ENCODE measurements at places on chromosomes 11 and 22. TPM values are rescaled to one million over a fixed set of nuclear protein-coding genes. Genes with fewer than 3 reads are reported as not detected.
A peak's percentile ranks its signal among the peaks of the same experiment; 100 is the strongest.

The ACCS gene
- 32.2 TPM for total RNA-seq

The MMP11 gene
- total RNA-seq: 1.9 TPM

DNA sequence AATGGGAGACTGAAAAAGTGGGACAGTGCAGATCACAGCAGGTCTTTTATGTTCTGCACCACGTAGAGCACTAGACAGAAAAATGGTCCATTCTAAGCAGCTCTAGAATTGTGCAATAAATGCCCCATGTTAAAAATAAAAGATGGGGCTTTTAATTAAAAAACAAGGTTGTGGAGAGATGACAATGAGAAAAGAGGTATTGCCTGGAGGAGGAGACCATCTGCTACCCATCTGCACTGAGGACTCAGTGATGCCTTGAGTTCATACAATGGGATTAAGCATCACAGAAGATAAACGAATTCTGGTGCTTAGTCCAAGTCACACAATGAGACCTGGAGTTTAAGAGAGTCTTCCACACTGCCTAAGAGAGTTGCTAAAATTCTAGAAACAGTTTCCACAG, 73.6 kb downstream of the PAK1 start:
- H3K4me1 ChIP-seq: no peaks in the 10 kb centered on the region
- H3K27me3 ChIP-seq: no peaks in the 10 kb centered on the region
- no peaks in the 10 kb centered on the region for H3K36me3 ChIP-seq
- no peak overlapping the region for H3K4me3 ChIP-seq
- H3K27ac ChIP-seq: no peak overlapping the region

The THY1 gene
- 7.8 TPM for total RNA-seq

- H3K27me3 ChIP-seq: no peaks in the 10 kb centered on the region
- H3K27ac ChIP-seq: no peak overlapping the region
- no peak overlapping the region for H3K4me3 ChIP-seq
- H3K4me1 ChIP-seq: no peaks in the 10 kb centered on the region
- H3K36me3 ChIP-seq: no peaks in the 10 kb centered on the region
Observed at GRCh38 chr11:117479372-117479771, 151.7 kb downstream of the CEP164 start.

GRCh38 chr22:21718499-21718898, 17.1 kb downstream of the YPEL1 start:
- H3K27ac ChIP-seq: no peak overlapping the region
- H3K27me3 ChIP-seq: no peaks in the 10 kb centered on the region
- H3K36me3 ChIP-seq: no peaks in the 10 kb centered on the region
- H3K4me1 ChIP-seq: no peaks in the 10 kb centered on the region

DNA sequence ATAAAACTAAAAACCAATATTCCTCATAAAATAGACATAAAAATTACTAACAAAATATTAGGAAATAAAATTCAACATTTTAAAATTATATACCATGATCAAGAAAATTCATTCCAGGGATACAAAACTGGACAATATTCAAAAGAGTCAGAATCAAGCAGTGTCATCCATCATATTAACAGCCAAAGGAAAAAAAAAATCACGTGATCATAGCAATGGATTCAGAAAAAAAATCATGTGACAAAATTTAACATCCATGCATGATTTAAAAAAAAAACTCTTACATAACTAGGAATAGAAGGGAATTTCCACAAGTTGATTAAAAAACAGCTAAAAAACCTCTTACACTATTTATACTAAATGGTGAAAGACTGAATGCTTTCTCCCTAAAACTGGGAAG, 95.3 kb upstream of the USP47 start:
- no peaks in the 10 kb centered on the region for H3K27me3 ChIP-seq
- no peaks in the 10 kb centered on the region for H3K36me3 ChIP-seq
- H3K4me1 ChIP-seq: no peaks in the 10 kb centered on the region
- H3K4me3 ChIP-seq: no peak overlapping the region
- no peak overlapping the region for H3K27ac ChIP-seq
- no peak for DNase-seq

DNA sequence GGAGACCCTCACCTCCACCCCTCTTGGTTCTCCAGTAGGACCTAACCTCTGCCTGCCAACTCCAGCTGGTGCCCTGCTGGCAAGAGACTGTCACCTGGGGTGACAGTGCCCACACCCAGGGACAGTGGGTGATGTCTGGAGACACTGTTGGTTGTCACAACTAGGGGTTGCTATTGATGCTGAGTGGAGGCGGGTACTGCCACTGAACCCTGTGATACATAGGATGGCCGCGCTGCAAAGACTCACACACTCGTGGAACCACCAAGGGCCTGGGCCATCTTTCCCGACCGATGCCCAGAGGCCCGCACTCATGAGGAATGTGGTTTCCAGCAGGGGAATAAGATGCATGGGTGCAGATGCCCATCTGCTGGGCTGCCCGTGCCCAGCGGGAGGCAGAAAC, 143.2 kb downstream of the SHANK2 start:
- H3K4me3 ChIP-seq: no peak overlapping the region
- no peak overlapping the region for H3K27ac ChIP-seq
- no peak for DNase-seq
- no peaks in the 10 kb centered on the region for H3K4me1 ChIP-seq
- no peaks in the 10 kb centered on the region for H3K27me3 ChIP-seq

GRCh38 chr11:76587820-76588454, 82.6 kb downstream of the LRRC32 start:
- H3K27me3 ChIP-seq: no peaks in the 10 kb centered on the region
- H3K4me3 ChIP-seq: no peak overlapping the region
- H3K27ac ChIP-seq: peak overlapping the region; percentile 79
- peaks cover 17% of the 10 kb centered on the region for H3K4me1 ChIP-seq
- DNase-seq: no peak

DNA sequence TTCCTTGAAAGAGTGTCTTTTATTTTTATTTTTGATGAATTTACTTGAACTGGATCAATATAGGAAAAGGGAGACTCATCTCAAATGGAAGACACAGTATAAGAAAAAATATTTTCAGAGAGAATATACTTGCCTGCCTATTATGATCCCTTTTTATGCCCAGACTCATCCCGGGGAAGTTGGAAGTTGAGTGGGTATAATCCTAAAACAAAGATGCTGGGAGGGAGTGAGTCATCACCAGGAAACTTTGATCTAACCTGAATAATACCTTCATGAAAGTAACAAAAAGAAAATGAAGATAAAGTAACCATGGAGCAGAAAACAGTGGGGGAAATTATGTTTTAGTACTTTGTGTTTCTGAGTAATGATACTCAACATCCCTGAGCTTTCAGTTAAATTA, 1514.0 kb downstream of the FAM181B start:
- H3K4me1 ChIP-seq: no peaks in the 10 kb centered on the region
- no peaks in the 10 kb centered on the region for H3K27me3 ChIP-seq
- H3K36me3 ChIP-seq: no peaks in the 10 kb centered on the region
- no peak for DNase-seq
- no peak overlapping the region for H3K27ac ChIP-seq
- no peak overlapping the region for H3K4me3 ChIP-seq

GRCh38 chr11:62544581-62545436, 1.8 kb downstream of the AHNAK start:
- DNase-seq: no peak
- peak overlapping the region; percentile 85 for H3K4me3 ChIP-seq
- no peaks in the 10 kb centered on the region for H3K27me3 ChIP-seq
- H3K27ac ChIP-seq: peak overlapping the region; percentile 99

DNA sequence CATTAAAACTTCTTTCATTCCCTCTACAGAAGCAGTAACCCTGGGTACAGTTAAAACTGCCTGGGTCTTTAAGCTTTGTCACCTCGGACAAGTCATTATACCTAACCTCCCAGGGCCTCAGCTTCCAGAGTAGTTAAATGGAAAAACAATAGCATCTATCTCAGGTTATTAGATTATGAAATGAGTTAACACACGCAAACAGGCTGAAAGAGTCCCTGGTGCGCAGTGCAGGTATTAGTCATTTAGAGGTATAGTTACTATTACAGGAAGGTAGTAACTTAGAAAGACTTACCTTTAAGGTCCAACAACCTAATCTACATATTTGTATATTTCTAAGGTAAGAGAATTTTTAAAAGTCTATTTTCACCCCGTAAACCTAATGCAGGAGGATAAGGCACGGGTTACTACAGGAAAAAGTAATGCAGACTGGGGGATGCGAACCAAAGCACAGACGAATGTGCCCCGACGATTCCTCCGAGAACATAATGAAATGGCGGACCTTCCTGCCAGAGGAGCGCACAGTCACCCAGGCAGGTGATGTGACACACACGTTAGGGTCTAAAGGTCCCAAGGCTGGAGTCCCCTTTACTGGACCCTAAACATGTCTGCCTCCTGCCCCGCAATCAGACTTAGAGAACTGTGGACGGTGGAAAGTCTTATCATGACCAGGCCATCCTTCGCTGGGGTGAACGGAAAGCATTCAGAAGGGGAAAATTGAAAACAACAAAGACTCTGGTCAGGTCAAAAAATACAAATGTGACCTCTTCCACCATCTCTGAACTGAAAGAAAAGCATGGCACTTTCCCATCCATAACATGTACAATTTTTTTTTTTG, 1.3 kb downstream of the NAP1L4 start:
- no peak for DNase-seq
- H3K4me1 ChIP-seq: peaks cover 43% of the 10 kb centered on the region
- peak overlapping the region; percentile 85 for H3K27ac ChIP-seq

DNA sequence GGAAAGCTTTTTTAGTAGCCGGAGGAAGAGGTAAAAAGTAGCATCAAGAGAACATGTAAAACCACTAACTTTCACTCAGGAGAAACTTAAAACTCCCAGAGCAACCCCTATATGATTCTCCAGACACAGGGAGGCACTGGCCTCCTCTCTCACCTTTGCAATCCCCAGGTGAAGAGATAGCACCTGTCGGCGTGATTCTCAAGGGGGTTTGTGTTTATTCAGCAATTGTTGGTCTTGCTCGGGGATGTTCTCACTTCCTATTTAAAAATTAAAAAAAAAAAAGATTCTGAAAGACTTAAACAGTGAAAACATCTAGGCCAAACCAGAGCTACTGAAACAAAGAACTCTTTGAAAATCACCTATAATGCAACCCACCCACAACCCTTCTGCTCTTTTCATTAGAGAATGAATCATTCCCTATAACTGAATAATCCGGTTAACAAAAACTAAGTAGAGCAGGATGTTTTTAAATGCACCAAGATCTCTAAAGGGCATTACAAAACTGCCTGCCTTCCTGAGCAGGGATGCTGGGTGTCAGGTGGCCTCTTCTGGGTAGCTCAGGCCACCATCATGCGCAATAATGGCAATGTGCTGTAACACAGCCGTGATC, 24.9 kb downstream of the DHCR7 start:
- DNase-seq: no peak
- no peak overlapping the region for H3K4me3 ChIP-seq
- peaks cover 1% of the 10 kb centered on the region for H3K4me1 ChIP-seq
- H3K36me3 ChIP-seq: no peaks in the 10 kb centered on the region
- H3K27ac ChIP-seq: no peak overlapping the region

- H3K27me3 ChIP-seq: no peaks in the 10 kb centered on the region
- H3K4me3 ChIP-seq: no peak overlapping the region
Observed at GRCh38 chr11:87213444-87213843, 175.7 kb downstream of the TMEM135 start.

- no peaks in the 10 kb centered on the region for H3K4me1 ChIP-seq
- no peak for DNase-seq
- H3K36me3 ChIP-seq: no peaks in the 10 kb centered on the region
- H3K27ac ChIP-seq: no peak overlapping the region
Observed at GRCh38 chr11:122248131-122248530, 132.1 kb upstream of the BLID start.

The SYT13 gene
- not detected for total RNA-seq

GRCh38 chr11:120565466-120566155, 54.1 kb downstream of the GRIK4 start:
- H3K36me3 ChIP-seq: no peaks in the 10 kb centered on the region
- H3K4me3 ChIP-seq: no peak overlapping the region
- peaks cover 16% of the 10 kb centered on the region for H3K27me3 ChIP-seq

DNA sequence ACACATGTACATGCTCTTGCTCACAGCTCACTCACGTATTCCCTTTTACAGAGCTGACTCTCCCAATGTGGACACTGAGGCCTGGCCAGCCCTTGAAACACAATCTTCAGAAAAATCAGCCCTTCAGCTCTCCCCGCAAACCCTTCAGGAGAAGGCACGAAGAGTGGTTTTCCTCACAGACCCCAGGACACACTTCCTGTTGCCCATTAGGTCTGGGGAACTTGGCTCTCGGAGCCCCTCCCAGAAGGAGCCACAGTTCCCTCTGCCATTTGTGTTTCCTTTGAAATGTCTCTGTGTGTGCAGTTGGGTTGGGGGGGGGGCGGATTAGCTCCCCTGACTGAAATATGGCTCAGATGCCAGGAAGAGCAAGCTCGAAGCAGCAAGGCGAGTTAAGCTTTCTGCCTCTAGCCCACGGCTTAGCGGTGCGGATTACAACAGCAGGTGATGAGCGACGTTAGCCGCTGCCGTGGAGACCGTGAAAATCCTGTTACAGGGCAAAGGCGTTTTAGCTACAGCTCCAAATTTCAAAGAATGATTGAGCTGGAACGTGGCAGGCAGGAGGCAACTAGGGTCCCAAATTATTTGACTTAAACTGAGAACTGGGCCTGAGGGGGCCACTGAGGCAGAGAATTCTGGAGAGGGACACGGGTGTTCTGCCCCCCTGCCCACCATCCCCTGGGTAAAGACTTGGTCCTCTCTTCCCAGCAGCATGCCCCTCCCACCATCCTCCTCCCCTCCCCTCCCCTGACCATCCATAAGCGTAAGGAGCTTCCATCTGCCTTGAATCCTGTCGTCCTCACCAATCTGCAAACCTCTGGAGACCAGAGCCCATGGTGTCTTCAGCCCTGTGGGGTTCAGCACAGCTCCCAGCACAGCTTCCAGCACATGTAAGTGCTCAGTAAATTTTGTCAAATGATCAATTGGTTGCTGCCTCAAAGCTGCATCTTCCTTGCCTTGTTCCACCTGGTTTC, 598.6 kb downstream of the BUD13 start:
- H3K4me1 ChIP-seq: no peaks in the 10 kb centered on the region
- H3K27me3 ChIP-seq: no peaks in the 10 kb centered on the region
- H3K4me3 ChIP-seq: no peak overlapping the region
- H3K36me3 ChIP-seq: no peaks in the 10 kb centered on the region
- no peak overlapping the region for H3K27ac ChIP-seq

The SAA4 gene
- not detected for total RNA-seq

The OR11H1 gene
- not detected for total RNA-seq

- H3K4me3 ChIP-seq: no peak overlapping the region
- peak; percentile 57 for DNase-seq
Observed at GRCh38 chr22:44133901-44134571, 46.7 kb upstream of the PARVG start.

The RPUSD4 gene
- total RNA-seq: 21.6 TPM

- no peak for DNase-seq
- no peak overlapping the region for H3K27ac ChIP-seq
- H3K36me3 ChIP-seq: no peaks in the 10 kb centered on the region
Observed at GRCh38 chr11:112745973-112746372, 215.2 kb upstream of the NCAM1 start.
